ENCODE measurements at places on chromosomes 7 and 10.

DNA sequence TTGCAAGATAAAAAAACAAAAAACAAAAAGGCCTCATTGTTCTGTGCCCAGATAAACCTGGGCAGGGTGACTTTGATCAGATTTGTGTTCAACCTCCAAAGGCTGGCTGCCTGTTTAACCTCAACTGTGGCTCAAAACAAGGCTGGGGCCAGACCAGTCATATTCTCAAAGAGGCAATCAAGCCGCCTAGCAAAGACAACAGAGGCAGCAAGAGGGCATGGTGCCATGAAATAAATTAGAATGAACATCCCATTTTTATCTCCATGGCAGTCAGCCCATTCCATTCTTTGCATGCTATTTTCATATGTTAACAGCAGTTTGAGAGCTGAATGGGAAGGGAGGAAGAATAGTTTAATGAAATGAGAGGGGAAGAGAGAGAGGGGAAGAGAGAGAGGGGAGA, 1150.3 kb downstream of the TYW1 start:
- DNase-seq = peak; percentile 11

- no peak for DNase-seq
Observed at GRCh38 chr10:76743169-76743568, 894.4 kb downstream of the KCNMA1 start.

- DNase-seq = no peak
Observed at GRCh38 chr7:44639671-44640321, 33.4 kb downstream of the OGDH start.

GRCh38 chr10:46286991-46287693, at the start of gene ANTXRL:
Gene ANTXRL, plus strand, starts transcription at chr10:46286997. Its CDS starts 266 bp downstream, at chr10:46287263.
- DNase-seq = no peak

- no peak for DNase-seq
Observed at GRCh38 chr10:103881416-103882284, 26.3 kb upstream of the SH3PXD2A start.

- DNase-seq = no peak
Observed at GRCh38 chr7:2082139-2082998, 150.4 kb downstream of the MAD1L1 start.

DNA sequence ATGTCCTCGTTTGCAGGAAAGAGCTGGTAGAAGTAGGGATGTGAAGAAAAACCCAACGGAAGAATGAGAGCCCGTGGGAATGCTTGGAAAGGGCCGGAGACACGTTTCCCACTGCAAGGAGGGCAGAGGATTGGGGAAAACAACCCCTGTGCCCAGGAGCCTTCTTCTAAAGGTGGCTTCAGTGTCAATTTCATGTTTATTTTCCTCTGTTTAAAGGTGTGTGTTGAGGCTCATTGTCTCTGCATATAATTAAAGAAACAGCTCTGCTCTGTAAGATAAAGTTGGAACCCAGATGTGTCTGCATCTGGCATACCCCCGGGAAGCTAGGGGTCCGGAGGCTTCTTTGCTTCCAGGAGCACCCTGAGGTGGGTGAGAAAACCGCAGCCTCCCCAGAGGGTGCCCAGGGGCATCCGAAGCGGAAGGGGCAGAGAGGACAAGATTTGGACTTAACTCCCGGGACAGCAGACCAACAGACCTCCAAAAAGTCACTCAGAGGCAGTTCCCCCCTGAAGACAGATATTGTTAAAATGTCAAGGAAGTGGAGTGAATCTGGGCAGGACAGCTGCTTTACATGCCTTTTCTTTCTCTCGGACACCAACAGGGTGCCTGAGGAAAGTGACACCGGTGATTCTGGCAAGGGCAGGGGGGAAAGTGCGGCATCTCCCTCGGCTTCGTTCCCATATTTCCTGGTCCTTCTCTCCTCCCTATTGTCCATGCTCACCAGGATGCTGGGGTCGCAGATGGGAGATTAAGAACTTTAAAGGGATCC, 8.6 kb upstream of the GATA3 start:
- no peak for DNase-seq

- no peak for DNase-seq
Observed at GRCh38 chr7:20911081-20911480, 124.4 kb upstream of the SP8 start.

DNA sequence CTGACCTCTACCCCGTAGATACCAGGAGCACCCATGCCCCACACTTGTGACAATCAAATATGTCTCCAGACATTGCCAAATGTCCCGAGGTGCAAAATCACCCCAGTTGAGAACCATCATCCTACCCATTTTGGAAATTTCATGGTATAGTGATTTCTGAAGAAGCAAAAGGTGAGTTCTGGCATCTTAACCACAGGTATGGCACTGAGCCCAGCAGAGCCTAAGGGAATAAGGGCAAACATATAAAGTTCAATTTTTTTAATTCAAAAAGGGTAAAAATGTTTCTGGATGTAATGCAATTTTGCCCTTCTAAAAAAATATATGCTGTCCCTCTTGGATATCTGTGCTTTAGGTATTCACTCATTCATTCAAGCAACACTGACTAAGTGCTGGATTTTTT, 30.5 kb upstream of the CPXM2 start:
- no peak for DNase-seq

GRCh38 chr10:78033387-78033636, 351 bp upstream of the RPS24 start:
- DNase-seq = no peak

GRCh38 chr7:137946011-137946410, 55.9 kb downstream of the CREB3L2 start:
- no peak for DNase-seq

GRCh38 chr10:104054430-104054829, 31.2 kb downstream of the COL17A1 start:
- DNase-seq = no peak

GRCh38 chr7:63899691-63900393, 98.8 kb upstream of the ZNF722 start:
- no peak for DNase-seq

GRCh38 chr7:875051-875450, 1.3 kb upstream of the GET4 start:
- DNase-seq = no peak

- DNase-seq = no peak
Observed at GRCh38 chr7:33578881-33579672, 326.3 kb upstream of the BMPER start.

GRCh38 chr7:90625562-90625961, 29.4 kb downstream of the CDK14 start:
- peak; percentile 55 for DNase-seq

GRCh38 chr10:65534771-65535170, 1391.1 kb upstream of the LRRTM3 start:
- DNase-seq = no peak

GRCh38 chr10:33406596-33406995, 72.1 kb upstream of the NRP1 start:
- no peak for DNase-seq

GRCh38 chr7:30859940-30860496, 51.6 kb upstream of the AQP1 start:
- DNase-seq = no peak

- DNase-seq = no peak
Observed at GRCh38 chr10:131249238-131249954, 62.1 kb downstream of the TCERG1L start.

- no peak for DNase-seq
Observed at GRCh38 chr10:128921389-128922022, 545.5 kb upstream of the MGMT start.

GRCh38 chr10:32050177-32050576, 6.0 kb downstream of the KIF5B start:
- DNase-seq = no peak

DNA sequence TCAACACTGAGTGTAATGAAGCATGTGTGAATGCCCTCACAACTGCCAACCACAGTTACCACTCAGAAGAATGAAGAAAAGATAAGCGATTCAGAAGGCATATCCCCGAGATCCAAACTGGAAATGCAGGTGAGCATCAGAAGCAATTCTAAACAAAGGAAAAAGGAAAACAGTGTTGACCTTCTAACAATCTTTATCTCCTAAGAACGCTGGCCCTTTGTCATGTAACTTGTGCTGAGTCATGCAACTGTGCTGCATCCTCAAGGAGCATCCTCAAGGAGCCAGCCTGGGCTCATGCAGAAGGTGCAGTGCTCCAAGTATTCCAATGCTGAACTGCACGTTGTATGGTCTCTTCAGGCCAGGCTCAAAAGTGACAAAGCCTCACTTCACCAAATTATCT, 30.6 kb downstream of the SEC61G start:
- DNase-seq = no peak

GRCh38 chr7:17437586-17437985, 139.1 kb downstream of the AHR start:
- DNase-seq = no peak

- DNase-seq = no peak
Observed at GRCh38 chr10:100006243-100006886, 3.4 kb downstream of the DNMBP start.

DNA sequence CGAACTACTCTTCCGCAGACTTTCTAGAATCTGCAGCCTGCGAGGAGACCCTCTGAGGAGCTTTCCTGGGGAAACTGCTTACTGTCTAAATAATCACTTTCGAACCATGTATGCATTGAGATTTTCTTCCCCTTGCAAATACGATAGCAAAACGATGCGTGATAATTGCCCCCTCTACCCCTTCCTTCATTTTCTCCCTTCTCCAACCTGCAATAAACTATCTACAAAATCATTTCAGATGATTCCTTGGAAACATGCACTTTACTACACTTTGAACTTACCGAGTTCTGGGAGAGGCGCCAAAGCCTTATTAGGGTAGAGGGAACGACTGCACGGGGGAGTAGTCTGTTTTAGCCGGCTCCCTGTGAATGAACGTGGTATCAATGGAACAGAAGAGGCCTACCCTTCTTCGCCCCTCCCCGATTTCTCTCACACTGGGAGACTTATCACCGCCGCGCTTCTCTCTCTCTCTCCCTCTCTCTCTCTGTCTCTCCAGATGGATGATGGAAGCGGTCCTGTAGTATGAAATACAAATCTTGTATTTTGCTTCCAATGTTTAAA, at the start of gene FGFBP3:
TSS of gene FGFBP3 (minus strand) at position 370 of the 561 bp plus-strand sequence. CDS start 517 bp downstream, outside the sequence.
- DNase-seq = peak; percentile 64

GRCh38 chr7:93203496-93203895, 22.8 kb downstream of the HEPACAM2 start:
- DNase-seq = no peak

GRCh38 chr10:59033622-59034021, 142.8 kb upstream of the PHYHIPL start:
- DNase-seq = no peak

- DNase-seq = no peak
Observed at GRCh38 chr7:64544010-64544409, 18.9 kb downstream of the ZNF680 start.

DNA sequence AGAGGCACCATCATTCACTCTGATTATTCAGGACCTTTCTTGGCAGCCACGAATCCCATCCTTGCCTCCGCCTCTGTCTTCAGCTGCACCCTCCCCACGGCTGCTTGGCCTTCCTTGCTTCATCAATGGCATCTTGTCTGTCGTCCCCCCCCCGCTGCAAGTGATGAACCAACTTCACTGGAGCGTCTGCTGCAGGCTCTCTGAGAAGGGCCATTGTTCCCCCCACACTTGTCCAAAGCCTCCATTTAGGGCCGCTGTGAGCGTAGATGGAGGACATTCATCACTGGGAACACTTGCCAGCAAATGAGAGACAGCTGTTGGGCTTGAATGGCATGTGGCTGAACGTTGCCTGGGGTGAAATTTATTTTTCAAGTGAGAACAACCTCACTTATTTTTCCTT, 20.1 kb downstream of the AFAP1L2 start:
- no peak for DNase-seq

DNA sequence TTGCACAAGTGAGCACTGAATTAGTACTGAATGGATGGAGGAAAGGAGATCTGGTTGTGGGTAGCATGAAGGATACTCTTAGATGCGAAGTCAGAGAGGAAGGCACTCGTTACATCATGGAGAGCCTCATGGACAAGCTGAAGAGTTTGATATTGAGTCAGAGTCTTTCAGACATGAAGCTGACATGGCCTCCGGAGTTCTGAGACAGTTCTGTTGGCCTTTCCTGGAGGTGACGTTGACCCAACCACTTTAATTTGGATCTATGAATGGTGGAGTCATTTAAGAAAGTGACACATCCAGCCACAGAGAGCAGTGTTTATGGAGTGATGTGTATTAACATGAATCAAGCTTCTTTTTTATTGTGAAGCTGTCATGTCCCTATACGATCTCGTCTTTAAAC, 286.3 kb upstream of the CDC14C start:
- DNase-seq = no peak

DNA sequence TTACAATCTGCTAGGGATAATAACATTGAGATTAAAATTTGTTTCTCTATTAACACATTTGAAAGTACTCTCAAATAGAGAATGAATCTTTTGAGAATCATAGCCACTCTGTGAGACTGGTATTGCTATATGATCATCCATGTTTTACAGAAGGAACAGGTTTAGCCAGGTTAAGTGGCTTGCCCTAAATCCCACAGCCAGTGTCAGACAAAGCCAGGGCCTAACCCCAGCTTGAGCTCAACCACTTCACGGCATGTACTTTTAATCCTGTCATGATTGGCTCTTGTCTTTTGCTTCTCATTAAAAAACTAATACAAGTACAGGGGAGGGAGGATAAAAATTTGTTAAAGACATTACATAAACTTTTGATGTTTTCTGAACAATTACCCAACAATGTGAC, 3.8 kb upstream of the ZNRF2 start:
- no peak for DNase-seq

GRCh38 chr10:111128331-111129180, 51.7 kb downstream of the ADRA2A start:
- DNase-seq = no peak

DNA sequence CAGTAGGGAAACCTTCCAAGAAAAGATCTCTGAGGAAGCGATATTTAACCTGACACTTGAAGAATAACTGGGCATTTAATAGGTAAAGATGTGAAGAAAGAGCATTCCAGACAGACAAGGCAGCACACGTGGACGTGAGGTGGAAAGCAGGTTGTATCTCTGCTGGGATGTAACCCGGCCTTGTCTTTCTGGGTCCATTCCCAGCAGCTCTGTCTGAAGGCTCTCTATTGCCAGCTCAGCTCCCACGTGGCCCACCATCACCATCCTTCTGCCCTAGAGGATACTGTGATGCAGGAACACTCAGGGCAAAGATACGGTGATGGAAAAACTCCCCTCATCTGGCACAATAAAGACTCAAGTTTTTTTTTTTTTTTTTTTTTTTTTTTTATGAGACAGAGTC, 137.7 kb downstream of the RSU1 start:
- no peak for DNase-seq

DNA sequence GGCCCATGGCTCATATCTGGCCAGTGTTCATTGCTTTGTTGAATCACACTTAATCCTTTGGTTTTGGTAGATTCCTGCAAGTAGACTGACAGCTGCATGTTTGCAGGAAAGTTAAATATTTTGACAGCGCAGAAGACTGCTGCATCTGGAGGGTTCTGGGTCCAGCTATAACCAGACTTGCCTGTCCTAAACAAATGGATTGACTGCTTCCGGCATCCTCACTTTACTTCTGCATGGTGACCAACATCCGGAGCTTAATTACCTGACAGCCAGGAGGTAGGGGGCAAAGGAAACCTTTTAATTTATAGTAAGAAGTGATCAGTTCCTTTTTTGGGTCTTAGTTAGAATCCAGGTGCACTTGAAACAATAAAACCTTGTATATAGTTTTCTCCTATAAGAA, 263.3 kb downstream of the SNX10 start:
- DNase-seq = no peak

Data from urinary bladder (tissue), 4 donors.